ENCODE measurements at places on chromosomes 1 and 21.

- no peak for DNase-seq
Observed at GRCh38 chr1:239647045-239647444, 260.7 kb downstream of the CHRM3 start.

DNA sequence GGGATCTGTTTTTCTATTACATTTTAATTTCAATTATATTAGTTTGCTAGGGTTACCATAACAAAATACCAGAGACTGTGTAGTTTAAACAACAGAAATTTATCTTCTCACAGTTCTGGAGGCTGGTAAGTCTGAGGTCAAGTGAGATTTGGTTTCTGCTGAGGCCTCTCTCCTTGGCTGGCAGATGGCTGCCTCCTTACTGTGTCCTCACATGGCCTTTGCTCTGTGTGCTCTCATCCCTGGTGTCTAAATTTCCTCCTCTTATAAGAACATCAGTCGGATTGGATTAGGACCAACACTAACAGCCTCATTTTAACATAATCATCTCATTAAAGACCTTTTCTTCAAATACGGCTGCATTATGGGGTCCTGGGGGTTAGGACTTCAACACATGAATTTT, 195.2 kb upstream of the CHODL start:
- DNase-seq = no peak

DNA sequence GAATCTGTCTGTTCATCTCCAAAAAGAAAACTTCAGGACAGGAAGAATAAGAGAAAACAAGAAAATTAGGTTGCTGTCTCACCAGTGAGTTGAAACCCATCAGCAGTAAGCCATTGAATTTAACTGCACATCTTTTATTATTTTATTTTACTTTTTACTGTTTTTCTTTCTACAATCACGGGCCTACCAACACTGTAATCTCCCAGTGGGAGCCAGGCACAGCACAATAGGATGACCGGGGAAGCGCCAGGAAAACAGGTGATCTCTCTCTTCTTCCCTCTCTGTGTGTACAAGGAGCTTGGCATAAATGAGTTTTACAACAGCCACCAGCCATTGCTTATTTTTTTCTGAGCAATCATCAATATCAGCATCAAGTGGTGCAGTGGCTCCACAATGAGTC, 113.1 kb upstream of the ESRRG start:
- no peak for DNase-seq

GRCh38 chr1:169260478-169261151, 107.0 kb downstream of the NME7 start:
- no peak for DNase-seq

- no peak for DNase-seq
Observed at GRCh38 chr1:169899519-169900217, 6.0 kb upstream of the SCYL3 start.

GRCh38 chr1:230281556-230281955, 144.6 kb downstream of the PGBD5 start:
- no peak for DNase-seq

DNA sequence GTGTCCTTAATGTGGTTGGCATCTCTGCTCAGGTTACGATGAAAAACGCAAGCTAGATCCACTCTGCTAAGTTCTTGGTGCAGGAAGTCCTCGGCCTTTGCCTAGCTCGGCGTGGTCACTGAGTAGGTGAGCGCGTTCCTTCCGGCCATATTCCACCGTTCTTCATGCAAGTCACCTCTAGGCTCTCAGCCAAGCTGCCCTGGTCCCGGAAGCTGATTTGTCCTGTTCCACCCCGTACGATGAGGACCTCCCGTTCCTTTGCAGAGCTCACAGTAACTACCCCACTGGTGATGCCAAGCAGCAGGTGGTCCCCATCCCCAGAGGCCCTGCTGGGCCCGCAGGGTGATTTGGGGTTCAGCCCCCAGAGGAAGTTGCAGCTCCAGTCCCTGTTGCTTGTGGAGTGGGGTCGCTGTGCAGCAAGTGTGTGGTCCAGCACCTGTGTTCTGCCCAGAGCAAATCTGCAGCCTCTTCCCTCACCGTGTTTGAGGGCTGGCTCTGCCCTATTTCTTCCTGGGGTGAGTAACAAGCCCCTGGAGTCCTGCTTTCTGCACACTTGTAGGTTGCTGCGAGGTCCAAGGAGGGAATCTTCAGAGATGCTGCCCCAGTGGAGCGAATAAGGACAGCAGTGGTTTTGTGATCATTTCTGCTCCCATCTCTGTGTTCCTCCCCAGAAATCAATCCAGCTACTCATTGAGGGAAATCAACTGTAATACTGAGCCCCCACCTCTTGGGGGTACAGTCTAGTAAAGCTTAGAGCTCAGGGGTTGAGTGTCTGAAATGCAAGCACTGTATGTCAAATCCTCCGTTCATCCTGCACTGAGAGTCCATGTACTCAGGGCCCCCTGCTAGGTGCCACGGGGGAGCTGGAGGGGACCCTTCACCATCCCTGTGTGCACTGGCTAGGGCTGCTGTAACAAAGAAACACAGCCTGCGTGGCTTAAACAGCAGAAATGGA, 2.3 kb downstream of the UMODL1 start:
- no peak for DNase-seq

- DNase-seq = no peak
Observed at GRCh38 chr1:58927041-58927721, 143.3 kb upstream of the JUN start.

GRCh38 chr1:69940231-69940630, 265.1 kb downstream of the LRRC40 start:
- DNase-seq = no peak

- no peak for DNase-seq
Observed at GRCh38 chr1:63813829-63814277, 40.0 kb downstream of the ROR1 start.

DNA sequence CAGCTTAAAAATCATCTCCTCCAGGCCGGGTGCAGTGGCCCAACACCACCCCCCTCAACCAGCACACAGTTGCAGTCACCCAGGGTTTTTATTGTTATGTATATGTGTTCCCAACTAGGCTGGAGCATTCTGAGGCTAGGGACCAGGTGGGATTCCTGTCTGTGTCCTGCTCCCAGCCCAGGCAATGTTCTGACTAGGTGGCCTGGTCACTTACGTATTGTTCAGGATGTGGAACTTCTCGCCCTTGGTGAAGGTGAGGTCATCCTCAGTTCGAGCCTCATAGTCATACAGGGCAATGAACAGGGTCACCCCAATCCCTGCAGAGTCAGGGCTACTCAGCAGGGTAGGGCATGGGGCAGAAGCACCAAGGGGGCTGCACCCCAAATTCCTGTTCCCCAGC, 12.2 kb downstream of the FGR start:
- no peak for DNase-seq

- DNase-seq = peak; percentile 57
Observed at GRCh38 chr1:207868774-207869721, 41.9 kb downstream of the CD34 start.

DNA sequence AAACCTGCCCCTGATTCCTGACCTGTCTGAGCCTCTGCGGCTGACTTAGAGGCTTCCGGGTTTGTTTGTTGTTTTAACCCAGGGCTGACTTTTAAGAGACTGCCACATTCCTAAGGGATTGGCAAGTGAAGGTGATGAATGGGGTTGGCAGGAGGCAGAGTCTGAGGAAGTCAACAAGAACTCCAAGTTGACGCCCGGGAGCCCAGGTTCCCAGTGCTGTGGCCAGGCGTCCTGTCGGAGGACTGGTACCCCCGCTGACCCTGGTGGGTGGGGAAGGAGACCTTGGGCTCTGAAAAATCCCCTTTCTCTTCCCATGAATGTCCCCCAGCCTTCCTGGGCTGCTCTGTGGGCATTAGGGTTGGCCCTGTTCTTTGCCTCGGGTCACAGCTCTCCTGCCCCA, 19.7 kb upstream of the EPS8L3 start:
- no peak for DNase-seq

GRCh38 chr1:156491151-156491949, 9.2 kb downstream of the MEF2D start:
- no peak for DNase-seq

- no peak for DNase-seq
Observed at GRCh38 chr21:26437326-26438009, 135.6 kb downstream of the CYYR1 start.

- no peak for DNase-seq
Observed at GRCh38 chr1:19059773-19060172, 103.3 kb upstream of the IFFO2 start.

DNA sequence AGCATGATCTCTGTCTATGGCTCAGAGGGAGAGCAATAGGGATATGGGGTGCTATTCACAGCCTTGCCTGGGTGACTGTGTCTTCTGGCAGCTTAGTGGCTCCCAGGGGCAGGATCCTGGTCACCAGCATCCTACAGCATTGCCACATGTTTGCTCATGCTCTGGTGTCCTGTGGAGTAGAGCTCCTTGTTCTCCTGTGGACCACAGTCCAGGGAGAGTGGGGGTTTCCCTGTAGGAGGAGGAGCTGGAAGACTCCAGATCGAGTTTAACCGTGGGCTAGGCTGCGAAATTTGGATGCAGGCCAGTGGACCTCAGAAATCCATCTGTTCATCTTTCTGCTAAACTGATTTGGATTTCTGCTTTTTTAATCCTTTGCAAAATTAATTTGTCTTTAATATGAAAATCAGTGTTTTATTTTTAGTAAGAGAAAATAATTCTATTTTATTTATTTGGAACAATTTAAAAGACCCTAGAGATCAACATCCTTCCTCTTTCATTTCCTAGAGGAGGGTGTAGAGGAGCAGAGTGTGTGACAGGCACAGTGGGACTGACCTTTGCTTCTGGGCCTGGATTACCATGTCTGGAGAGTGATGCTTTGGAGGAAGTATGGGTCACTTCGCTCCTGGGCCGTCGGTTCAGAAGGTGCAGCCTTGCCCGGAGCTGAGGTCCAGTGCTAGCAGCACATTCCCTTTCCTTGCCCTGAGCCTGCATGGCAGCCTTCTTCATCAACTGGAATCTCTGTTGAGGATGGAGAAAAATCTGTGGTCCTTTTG, 17.4 kb downstream of the ADARB1 start:
- no peak for DNase-seq

GRCh38 chr1:50252196-50252595, 143.5 kb downstream of the ELAVL4 start:
- DNase-seq = no peak

DNA sequence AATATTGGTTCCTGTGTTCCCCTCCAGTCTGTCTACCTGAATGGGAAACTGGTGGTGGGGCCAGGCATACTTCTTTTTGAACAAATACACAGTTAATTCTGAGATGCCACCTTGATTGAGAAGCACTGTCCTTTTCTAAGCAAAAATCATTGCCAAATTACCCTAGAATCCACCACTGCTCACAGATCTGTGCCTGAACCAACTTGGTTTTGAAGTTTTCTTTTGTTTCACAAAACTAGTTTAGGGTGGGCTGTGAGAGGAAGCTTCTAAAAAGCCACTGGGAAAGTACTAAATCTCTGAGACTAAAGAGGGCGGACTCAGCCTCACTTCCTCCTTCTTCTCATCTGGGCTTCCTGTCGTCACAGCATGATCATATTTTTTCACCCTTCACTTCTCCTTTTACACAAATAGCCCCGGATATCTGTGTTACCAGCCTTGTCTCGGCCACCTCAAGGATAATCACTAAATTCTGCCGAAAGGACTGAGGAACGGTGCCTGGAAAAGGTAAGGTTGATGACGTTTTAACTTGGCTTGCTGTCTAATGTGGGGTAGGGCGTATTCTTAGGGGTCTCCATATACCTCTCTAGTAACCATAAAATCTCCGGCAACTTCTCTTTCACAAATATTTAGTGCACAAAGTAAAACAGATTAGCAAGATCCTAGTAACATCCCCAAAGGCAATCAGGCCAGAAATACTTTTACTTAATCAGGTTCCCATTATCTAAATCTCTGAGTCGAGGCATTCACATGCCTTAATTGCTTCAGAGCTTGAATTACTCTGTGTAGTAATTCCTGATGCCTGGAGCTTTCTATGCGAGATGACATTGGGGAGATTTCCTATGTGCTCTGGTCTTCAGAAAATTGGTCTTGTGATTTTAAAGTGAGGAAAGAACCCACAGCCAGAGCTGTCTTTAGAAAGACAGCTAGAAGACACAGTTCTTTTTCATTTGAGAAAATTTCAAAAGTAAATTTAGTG, at the start of gene CD53:
Gene CD53 (plus strand): TSS at position 404 of the 976 bp plus-strand sequence. CDS start 18,261 bp downstream, outside the sequence.
- no peak for DNase-seq

GRCh38 chr1:82991569-82991968, 1007.4 kb downstream of the TTLL7 start:
- no peak for DNase-seq

DNA sequence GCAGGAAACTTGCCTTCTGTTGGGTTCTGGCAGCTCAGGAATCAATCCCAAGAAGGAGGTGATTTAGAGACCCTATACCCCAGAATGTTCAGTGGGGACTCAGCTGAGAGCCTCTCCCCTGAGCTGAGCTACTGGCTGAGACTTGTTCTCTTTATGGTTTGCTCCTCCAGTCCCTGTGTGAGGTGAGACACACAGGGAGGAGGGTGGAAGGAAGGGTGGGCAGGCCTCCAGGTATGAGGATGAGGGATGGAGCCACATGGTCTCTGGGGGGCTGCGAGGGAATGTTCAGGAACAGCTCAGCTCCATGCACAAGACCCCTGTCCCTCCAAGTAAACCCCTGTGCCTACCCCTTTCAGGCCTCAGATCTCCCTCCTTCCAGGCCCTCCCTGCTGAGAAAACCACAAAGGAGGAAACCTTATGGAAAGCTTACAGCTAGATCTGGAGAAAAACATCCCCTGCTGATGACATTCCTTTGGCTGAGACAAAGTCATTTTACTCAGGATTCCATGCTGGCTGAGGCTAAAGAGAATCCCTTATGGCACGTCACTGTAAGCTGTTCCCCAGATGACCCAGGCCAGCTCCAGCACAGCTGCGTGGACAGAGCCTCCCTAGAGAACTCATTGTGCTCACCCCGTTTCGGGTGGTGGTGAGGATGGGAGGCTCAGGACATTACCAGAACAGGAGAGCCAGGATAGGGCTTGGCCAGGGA, 91.5 kb upstream of the IPO9 start:
- DNase-seq = no peak

- no peak for DNase-seq
Observed at GRCh38 chr1:5640845-5641244, 351.4 kb downstream of the NPHP4 start.

GRCh38 chr1:156970017-156970416, 49.6 kb downstream of the LRRC71 start:
- no peak for DNase-seq

GRCh38 chr1:110387048-110387754, 3.6 kb downstream of the SLC16A4 start:
- no peak for DNase-seq

DNA sequence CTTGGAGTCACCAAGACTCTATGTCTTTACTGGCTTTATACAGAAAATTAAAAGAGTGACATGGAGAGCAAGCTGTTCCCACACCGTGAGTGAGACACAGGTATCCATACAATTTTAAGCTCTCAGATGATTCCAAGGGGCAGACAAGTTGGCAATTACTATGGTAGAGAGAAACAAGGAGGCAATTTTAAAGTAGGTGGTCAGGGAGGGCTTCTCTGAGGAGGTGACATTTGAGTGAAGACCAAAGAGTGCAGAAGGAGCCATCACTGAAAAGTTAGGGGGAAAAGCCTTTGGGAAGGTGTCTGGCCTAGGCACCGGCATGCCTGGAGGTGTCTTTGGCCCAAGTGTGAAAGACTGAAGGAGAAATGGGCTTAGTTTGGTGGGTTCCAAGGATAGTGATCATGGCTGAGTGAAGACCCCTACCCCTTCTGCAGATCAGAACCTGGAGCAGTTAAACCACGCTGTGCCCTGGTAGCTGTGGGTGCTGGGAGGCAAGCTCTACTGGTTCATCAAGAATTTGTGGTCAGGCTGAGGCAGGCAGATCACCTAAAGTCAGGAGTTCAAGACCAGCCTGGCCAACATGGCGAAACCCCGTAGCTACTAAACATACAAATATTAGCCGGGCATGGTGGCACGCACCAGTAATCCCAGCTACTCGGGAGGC, 10.4 kb downstream of the IFI6 start:
- DNase-seq = no peak

GRCh38 chr1:201354151-201354900, 23.2 kb downstream of the TNNT2 start:
- DNase-seq = no peak

GRCh38 chr1:184049291-184049690, 2.2 kb upstream of the TSEN15 start:
- no peak for DNase-seq

Data from stimulated activated CD8-positive, alpha-beta memory T cell treated with anti-CD3 and anti-CD28 coated beads, Interleukin-15, amount 100 ng/mL, for 24 hours (primary cell).